ENCODE measurements at places on chromosomes 4 and X.

DNA sequence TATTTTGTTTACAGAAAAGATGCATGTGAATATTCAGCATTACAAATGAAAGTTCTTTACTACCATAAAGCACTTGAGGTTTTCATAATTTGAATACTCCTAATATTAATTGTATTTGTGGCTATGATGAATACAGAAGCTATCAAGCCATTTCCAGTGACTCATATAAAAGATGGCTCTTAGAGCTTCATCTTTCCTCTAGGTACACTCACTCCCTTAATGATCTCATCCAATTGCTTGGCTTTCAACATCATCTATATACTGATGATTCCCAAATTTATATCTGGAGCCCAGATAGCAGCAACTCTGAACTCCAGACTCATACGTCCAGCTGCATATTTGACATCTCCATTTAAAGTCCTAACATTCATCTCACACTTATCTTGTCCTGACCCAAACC is 183.4 kb upstream of the FAM241A start:
- no peak for DNase-seq

GRCh38 chrX:70454441-70455365 is 10.1 kb downstream of the DLG3 start:
- peak; percentile 84 for DNase-seq

DNA sequence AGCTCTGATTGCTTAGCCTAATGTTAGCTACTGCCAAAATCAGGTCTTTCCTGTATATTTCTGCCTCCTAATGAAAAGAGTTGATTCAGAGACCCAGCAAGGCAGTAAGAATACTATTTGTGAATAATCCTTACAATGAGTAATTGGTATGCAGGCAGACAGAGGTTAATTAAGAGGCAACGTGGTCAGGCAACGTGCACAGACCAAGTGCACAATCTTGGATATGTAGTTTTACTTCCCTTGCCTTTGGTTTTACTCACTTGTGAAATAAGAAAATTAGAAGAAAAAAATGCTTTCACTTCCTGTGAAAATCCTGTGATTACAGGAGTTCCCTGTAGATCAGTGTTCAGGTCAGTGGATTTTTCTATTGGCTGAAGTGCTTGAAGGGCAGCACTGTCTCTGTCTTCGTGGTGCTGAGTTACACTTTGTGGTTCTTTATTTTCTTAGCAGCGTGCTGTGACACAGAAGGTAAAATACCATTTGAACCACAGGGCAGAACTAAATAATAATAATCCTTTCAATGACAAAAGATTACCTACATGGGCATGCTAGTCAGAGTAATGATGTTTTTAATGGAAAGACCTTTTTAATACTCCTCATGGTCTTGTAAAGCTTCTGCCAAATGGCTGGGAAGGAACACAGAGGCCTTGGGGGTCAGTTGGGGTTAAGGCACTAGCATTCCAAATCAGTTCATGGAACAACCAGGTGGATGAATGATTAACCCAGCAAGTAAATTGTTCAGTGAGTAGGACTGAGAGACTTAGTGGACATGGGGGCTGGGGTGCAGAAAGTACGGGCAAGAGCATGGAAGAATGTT is 430.9 kb downstream of the MAPK10 start:
- DNase-seq: no peak

DNA sequence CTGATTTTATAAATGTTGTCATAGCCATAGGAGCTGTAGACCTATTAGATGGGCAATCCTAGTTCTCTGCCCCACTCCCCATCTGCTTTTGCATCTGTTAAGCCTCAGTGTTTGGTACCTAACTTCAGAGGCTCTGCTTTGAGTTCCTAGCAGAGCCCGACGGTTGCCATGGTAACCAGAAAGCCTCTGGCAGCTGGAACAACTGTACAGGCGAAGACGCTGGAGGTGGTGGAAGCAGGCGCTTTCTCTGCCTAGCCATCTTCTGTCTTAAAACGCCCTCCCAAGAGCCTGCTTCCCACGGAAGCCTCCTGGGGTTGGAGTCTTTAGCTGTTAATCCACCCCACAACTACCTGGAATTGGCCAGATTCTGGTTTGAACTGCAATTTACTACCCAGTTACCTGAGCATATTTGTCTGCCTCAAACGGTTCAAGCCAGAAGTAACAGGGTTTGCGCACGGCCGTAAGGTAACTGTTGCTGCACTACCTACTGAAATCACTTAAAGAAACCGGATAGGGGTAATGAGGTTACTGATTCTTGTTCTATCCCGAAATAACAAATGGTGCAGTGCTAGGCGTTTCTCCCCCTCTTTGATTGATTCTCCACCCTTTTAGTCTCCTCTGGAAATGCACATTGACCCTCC is 1.0 kb upstream of the GABRG1 start:
- no peak for DNase-seq

DNA sequence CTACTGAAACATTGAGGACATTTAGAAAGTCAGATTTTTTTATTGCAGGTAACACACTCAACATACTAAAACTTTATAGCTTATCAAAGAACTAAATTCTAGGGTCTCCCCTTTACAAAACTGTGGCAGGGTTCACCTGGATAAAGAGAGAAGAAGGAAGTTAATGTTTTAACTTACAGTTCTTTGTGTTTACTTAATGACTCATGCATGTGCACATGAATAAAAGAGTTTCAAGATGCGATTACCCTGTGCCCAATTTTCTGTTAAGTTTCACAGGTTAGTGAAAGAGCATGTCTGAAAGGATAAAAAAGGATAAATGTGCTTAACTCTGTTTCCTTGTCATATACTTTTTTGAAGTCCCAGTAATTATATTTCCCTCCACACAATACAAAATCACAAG is 16.8 kb downstream of the DCAF8L1 start:
- DNase-seq: no peak

DNA sequence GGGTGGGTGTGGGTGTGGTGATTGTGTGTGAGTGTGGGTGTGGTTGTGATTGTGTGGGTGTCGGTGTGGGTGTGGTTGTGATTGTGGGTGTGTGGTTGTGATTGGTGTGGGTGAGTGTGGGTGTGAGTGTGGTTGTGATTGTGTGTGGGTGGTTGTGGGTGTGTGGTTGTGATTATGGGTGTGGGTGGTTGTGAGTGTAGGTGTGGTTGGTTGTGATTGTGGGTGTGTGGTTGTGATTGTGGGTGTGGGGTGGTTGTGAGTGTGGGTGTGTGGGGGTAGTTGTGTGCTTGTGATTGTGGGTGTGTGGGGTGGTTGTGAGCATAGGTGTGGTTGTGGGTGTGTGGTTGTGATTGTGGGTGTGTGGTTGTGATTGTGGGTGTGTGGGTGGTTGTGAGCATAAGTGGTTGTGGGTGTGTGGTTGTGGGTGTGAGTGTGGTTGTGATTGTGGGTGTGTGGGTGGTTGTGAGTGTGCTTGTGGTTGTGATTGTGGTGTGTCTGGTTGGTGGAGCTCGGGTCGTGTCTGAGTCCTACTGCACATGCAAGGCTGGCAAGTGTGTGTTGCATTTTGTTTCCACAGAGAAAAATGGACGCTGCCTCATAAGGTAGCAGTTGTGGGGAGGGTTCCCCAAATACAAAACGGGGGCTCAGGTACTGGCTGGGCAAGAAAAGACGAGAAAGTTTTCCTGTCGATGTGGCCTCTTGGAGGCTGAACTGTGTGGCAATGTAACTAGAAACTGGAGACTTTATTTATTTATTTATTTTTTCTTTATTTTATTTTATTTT is 116.7 kb downstream of the UBE2K start:
- peak; percentile 21 for DNase-seq

GRCh38 chr4:81432825-81433224 is 38.9 kb downstream of the RASGEF1B start:
- DNase-seq: no peak

- no peak for DNase-seq
Measured at GRCh38 chrX:38954520-38954919, 153.3 kb downstream of the MID1IP1 start.

- no peak for DNase-seq
Measured at GRCh38 chr4:38659346-38659745, 4.7 kb upstream of the KLF3 start.

Data from activated CD8-positive, alpha-beta T cell treated with anti-CD3 and anti-CD28 coated beads for 36 hours (primary cell).